Smooth muscle cell of trachea (primary cell): ENCODE measurements at places on chromosomes 6 and 20. TPM values are rescaled to one million over a fixed set of nuclear protein-coding genes. Genes with fewer than 3 reads are reported as not detected.

Gene HTR1E
- total RNA-seq: not detected in 2 replicates

Gene PIM1
- total RNA-seq: 8.9 and 20.7 TPM in 2 replicates

Gene ELOVL5
- total RNA-seq: 72.3 and 89.2 TPM in 2 replicates

Gene TBX18
- total RNA-seq: 28.1 and 55.7 TPM in 2 replicates

Gene THBS2
- 141 and 254 TPM in 2 replicates for total RNA-seq

Gene CLPSL1
- not detected in 2 replicates for total RNA-seq
